ENCODE measurements at places on chromosomes 4 and X.

DNA sequence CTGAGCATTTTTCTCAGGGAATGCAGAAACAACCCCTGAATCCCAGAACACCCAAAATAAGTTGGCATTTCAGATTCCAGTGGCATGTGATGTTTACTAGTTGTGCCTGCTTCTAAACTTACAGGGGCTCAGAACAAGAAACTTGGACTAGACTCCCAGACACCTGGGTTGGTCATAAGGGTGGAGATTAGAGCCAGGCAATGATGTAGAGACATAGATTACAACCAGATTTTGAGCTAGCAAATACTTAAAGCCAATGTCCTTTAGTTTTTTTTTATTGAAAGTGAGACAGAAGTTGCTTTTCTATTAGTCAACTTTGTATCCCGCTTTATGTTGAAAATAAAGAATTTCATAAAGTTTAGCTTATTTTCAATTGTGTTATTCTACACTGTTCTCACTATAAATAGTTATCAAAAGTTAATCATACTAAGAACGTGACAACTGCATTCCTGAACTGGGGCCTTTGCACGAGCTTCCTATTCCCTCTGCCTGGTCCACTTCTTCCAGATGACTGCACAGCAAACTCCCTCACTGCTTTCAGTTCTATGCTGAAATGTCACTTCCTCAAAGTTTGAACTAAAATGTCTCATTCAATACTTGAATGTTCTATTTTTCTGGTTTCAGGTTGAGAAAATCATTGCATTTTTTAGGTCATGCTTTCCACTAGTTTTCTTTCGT is 224.7 kb upstream of the PPP1R2C start:
- DNase-seq: no peak

DNA sequence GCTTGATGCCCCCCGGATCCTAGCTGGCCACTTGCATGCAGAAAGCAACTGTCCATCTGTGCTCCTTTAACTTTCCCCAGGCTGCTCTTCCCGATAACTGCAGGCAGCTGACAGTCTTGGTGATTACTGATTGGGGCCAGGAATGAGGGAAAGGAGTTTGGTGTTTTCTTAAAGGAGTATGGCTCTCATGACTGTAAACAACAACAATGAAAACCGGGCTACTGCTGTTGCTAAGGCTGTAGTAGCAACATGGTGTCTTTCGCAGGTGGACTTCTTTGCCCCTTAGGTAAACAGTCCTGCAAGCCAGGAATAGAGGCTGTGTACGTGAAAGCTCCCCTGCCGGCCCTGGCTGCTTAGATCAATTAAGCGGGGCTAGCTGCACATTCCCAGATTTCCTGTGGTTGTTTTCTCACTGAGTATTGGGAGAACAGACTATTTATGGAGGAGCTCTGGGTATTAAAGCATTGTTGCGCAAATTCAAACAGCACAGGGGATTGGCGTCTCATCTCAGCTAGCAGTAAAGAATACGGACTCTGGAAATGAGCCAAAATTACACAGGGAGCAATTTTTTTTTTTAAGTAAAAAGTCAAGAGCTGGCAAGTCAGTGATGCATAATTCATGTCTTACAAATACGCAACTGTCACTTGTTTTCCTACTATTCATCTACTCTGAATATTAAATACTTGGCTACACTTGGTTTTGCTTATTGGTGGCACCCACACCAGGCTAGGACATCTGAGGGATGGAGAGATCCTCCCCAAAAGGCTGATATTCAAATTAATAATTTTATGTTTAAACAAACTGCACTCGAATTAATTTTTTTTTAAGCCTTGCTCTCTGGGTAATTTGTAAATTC is 61.6 kb upstream of the NAP1L5 start:
- DNase-seq: no peak

DNA sequence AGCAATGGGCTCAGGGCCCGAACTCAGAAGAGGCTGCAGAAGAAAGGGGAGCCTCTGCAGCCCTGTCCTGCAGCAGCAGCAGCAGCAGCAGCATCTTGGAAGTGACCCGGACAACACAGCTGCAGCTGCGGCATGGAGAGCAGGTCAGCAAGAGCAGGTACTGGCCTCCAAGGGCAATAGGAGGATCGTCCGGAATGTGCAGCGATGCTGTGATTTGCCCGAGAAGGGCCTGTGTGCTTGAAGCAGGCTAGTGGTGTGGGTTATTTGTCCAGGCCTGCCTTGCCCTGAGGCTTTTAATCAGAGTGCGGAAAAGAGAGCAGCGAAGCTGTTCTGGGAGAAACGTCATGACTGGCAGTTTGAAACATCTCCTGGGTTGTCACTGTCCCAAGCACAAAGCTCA is 126.0 kb downstream of the F11 start:
- no peak for DNase-seq

- no peak for DNase-seq
These were observed 102.5 kb downstream of the CFAP299 start for GRCh38 chr4:80438016-80438415.

Data from thoracic aorta (tissue), 2 donors.